NCI-H1930 (cell line): ENCODE measurements at places on chromosomes 13 and 19.

DNA sequence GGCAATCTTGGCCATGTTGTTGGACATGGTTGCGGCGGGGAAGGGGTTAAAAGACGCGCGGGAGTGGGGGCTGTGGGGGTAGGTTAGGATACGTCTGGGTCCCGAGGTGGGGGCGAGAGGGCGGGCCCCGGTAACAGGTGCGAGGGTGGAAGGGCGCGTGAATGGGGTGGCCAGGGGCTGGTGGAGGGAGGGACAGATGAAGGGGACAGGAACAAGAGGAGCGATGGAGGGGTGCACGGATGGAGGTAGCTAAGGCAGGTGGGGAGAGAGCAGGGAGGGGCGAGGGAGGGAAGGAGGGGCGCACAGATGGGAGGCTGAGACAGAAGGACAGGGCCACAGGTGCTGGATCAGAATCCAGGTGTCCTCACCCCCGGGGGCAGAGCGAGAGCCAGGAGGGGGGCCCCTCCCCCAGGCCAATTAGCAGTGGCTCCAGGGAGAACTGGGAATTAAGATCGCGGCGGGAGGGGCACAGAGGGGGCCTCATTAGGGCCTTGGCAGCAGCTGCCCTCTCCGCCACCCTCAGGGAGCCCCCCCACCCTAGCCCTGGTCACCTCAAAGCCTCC is 1.3 kb downstream of the GNG8 start:
- DNase-seq: no peak

DNA sequence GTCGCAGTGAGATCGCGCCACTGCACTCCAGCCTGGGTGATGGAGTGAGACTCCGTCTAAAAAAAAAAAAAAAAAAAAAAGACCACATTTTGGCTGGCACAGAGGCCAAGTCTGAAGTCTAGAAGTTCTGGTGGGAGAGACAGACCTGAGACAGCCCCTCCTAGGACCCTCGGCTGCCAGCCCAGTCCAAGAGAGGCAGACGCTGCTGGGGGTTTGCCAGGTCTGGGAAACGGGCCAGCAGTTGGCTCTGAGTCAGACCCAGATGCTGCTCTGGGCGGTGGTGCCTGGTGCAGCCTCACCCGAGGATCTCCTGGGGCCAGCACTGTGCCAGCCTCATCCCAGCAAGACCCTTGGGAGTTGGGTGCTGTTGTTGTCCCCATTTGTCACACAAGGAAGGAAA is 5.8 kb downstream of the FCHO1 start:
- DNase-seq: no peak

DNA sequence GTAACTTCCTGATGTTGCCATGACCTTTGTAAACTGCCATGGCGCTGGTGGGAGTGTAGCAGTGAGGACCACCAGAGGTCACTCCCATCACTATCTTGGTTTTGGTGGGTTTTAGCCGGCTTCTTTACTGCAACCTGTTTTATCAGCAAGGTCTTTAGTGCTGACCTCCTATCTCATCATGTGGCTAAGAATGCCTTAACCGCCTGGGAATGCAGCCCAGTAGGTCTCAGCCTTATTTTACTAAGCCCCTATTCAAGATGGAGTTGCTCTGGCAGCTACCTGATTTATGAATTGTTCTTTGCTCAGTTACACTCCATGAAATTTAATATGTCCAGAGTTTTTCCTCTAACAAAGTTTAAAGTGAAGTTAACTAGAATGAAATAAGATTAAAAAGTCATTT is 4.6 kb upstream of the EPS15L1 start:
- no peak for DNase-seq

GRCh38 chr13:80755910-80756309 is 415.0 kb upstream of the SPRY2 start:
- no peak for DNase-seq

- DNase-seq: no peak
These were observed 389.0 kb upstream of the SLITRK6 start for GRCh38 chr13:86188170-86188569.

- DNase-seq: no peak
These were observed 5.1 kb downstream of the ZNF599 start for GRCh38 chr19:34767951-34768350.

- no peak for DNase-seq
These were observed 13.2 kb downstream of the GADD45B start for GRCh38 chr19:2488942-2489731.

DNA sequence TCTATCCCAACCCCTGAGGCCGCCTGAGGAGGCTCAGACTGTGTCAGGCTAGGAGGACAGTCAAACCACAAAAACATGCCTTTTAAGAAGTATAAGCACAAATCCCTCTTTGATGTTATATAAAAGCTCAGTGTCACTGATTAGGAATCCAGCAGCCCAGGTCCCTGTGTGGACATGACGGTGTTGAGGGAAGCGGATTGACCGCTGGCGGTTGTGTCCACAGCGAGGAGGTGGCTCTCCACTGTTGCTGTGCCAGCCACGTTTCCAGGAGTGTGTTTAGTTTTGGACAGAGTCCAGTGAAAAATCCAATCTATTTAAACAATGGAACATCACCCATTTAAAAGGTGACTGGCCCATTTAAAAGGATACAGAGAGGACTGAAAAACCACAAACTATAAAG is 7.5 kb upstream of the GJA3 start:
- DNase-seq: no peak

GRCh38 chr13:45352031-45352430 is 11.0 kb upstream of the TPT1 start:
- DNase-seq: no peak

- no peak for DNase-seq
These were observed 5.2 kb downstream of the SPATA13 start for GRCh38 chr13:24165746-24166145.

GRCh38 chr19:7337380-7338194 is 11.2 kb upstream of the ARHGEF18 start:
- DNase-seq: no peak

GRCh38 chr19:56159009-56159559 is 16.7 kb upstream of the GALP start:
- DNase-seq: no peak

GRCh38 chr13:76637641-76638141 is 248.5 kb downstream of the KCTD12 start:
- DNase-seq: no peak

- DNase-seq: no peak
These were observed 338 bp upstream of the UBE2M start for GRCh38 chr19:58558623-58559274.

- no peak for DNase-seq
These were observed 3.9 kb upstream of the NCCRP1 start for GRCh38 chr19:39192846-39193245.

DNA sequence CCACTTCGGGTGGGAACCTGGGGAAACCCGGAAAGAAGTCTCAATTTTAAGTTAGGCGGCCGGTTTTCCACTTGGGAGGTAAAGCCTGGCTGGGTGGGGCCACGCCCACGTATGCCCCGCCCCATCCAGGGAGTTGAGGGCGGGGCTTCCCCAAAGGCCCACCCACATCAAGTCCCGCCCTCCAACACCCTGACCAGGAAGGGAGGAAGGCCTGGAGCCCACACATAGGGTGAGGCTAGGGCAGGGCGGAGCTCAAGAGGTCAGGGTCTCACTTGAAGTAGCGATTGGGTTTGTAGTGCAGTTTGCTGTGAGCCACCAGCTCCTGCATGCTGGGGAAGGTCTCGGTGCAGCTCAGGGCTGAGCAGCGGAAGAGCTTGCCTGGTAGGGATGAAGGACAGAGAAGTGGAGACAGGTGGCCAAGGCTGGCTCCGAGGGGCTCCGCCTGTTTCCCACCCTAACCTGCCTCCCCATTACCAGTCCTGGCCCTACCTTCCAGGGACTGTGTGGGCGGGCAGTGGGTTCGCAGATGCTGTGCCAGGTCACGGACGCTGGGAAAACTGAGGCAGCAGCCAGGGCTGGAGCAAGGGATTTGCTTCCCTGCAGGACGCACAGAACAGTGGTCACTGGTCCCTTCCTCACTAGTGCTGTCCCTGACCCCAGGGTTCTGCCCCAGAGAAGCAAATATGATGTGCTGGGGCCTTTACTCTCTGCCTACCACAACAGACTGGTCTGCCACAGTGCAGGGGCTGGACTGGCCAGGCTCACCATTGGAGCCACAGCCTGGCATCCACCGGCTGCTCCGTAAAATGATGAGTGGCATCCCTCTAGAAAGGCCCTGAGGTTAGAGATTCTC is 1.6 kb downstream of the ZNF414 start:
- DNase-seq: no peak

DNA sequence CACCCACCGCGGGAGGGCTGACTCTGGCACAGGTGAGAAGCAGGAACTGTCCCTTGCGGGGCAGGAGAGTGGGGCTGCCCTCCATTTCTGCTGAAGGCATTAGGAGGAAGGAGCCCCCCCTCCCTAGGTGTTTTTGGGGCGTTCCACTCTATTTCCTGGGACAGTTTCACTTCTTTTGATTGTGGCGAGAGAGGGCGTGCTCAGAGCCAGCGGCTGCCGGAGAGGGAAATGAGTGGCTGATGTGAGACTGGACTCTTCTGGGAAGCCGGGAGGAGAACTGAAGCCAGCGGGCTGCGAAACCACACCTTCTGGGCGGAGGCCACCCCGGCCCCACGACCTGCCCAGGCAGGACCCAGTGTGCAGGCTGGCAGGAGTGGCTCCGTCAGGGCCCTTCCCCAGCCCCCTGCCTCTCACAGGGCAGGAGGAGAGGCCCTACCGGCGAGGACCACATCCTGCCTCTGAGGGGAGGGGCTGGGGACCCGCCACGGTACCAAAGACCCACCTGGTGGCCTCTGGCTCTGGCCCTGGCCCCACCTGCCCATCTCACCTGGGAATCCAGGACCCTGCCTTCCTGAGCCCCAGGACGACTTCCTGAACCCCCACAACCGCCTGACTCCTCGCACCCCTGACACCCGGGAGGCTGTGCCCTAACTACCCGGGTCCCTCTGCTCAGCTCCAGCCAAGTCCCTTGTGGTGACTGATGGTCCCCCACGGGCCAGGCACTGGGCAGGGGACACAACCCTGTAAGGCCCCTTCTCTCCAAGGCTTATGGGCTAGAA is 25.9 kb downstream of the MPND start:
- DNase-seq: no peak

DNA sequence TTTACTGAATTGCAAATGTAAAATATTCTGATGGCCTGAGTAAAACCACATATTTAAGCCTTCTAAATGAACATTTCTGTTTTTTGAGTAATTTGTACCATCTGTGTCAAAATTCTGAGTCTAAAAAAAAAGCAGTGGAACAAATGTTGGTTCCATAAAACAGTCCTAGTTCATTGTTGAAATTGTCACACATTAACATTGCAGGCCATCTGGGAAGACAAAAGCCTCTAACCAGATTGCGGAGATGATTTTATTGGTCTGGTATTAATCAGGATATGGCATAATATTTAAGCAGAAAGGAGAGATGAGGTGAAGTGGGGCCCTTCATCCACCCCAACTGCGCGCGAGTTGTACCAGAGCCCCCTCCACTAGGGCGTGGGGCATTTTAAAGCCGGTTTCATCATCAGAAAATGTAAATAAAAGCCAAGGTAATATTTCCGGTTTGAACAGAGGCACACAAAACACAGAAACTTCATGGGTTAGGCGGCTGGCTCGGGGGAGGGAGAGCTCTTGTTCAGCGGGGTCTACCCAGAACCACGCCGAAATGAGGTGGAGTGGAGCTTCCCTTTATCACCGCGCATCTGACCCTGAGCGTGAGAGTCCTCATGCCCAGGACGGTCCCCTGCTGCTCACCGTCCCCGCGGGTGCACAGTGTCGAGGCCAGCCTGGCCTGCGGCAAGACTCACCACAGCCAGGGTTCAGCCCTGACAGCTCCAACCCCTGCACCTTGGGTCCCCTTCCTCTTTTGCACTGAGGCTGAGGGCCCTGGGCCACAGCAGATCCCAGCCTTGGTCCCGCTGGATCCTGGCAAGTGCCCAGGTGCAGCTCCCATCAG is 169.2 kb downstream of the URI1 start:
- DNase-seq: no peak

DNA sequence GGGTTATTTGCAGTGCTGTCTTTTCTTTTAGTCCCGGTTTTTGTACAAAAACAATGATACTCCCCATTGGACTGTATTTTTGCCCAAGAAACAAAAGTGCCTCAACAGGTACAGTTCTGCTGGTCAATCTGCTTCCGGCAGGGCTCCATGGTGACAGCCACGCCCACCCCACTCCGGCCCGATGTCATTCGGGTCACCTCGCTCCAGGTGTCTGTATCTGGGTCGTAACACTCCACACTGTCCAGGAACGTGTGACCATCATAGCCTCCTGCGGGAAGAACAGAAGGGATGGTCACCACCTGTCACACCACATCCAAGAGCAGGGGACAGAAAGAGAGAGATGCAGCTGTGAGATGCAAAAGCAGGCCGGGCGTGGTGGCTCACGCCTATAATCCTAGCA is 16.6 kb downstream of the KEAP1 start:
- DNase-seq: no peak

DNA sequence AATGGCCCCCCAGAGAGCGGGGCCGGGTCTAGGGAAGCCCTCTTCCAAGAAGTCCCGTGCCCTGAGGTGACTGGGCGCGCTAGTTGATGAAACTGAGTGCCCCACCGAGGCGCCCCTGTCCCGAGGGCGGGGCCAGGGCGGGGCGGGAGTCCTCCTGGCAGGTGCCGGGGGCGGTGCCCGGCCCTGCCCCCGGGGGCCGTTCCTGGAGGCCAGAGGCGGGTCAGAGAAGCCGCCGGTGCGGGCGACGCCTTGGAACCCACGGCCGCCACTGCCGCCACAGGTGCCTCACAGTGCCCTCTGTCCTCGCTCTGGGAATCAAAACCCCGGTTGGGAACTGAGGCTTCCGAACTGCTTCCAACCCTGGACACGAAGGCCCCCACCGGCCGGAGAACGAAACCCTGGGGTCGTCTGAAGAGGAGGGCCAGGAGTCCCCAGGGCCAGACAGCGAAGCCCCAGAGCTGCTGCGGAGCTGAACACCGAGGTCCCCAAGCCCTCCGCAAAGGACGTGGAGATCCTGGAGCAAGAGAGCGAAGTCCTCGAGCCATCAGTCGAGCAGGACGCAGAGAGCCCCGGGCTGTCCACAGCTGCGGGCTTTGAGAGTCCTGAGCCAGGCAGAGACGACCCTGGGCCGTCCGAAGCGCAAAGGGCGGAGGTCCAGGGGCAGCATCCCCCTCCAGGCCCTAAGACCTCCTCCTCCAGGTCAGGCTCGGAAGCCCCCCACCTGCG is at the start of gene MISP3:
TSS of gene MISP3 (plus strand) at position 252 of the 726 bp plus-strand sequence. CDS start 524 bp downstream, outside the sequence.
- DNase-seq: peak; percentile 61

DNA sequence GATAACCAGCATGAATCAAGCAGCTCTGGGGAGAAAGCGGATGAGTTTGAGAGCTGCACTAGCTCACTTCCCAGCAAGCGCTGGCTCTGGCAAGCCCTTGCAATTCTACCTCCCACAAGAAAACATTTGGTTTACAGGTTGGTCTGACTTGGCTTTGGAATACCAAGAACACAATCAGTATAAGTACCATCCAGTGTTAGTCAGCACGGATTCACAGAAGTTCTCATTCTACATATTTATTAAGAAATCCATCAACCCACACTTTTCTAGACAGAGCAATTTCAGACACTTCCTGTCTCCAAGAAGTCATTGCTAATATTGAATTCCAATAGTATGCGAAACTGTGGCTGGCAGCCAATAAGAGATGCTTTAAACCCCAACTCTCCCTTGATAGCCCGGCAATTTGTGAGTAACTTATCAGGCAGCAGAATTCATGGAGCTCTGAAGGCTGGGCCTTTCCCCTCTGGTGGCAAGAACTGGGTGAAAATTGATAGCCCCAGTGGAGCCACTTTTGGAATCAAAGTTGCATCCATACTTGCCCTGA is 59.4 kb upstream of the WASF3 start:
- no peak for DNase-seq

- no peak for DNase-seq
These were observed 141.2 kb downstream of the LHFPL6 start for GRCh38 chr13:39461685-39462266.
